ENCODE measurements at places on chromosomes 16 and 17. TPM values are rescaled to one million over a fixed set of nuclear protein-coding genes. Genes with fewer than 3 reads are reported as not detected.
A peak's percentile ranks its signal among the peaks of the same experiment; 100 is the strongest.

STAC2 gene
- not detected for total RNA-seq

SNN gene
- 9.5 TPM for total RNA-seq

DNA sequence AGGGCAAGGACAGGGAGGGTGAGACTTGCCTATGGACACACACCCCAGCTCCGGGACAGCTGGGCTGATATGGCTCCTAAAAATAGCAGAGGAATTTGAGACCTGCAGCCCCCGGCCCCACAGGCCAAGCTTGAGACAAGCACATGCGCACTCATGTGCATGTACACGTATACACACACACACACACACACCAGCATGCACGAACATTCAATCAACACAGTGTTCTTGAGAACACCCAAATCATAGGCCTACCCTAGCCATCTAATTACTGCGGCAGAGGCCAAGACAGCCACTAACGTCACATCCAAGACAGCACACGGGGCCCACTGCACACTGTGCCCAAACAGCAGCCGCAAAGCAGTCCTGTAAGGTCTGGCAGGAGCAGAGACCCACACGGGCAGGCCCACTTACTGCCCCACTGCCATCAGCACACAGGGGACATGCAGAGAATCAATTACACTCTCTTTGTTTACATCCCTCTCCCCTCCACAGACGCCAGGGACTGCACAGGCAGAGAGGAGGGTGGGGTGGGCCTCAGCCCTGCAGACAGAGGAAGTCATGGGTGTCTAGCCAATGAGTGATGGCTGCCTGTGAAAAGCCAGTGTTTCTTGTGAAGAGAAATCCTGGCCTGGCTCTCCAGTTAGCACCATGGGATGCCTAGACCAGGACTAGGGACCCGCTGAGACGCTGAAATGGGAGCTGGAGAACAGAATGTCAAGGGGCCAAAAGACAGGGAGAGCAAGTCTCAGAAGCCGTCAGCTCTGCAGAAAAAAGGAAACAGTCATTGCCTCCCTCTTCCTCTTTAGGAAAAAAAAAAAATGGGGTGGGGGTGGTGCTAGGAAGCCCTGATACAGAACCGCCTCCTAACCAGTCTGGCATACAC lies 39.3 kb downstream of the MYO18A start:
- no peak for DNase-seq

AANAT gene
- not detected for total RNA-seq

GRCh38 chr16:20203272-20203671 lies 124.0 kb downstream of the GP2 start:
- no peak for DNase-seq

DNA sequence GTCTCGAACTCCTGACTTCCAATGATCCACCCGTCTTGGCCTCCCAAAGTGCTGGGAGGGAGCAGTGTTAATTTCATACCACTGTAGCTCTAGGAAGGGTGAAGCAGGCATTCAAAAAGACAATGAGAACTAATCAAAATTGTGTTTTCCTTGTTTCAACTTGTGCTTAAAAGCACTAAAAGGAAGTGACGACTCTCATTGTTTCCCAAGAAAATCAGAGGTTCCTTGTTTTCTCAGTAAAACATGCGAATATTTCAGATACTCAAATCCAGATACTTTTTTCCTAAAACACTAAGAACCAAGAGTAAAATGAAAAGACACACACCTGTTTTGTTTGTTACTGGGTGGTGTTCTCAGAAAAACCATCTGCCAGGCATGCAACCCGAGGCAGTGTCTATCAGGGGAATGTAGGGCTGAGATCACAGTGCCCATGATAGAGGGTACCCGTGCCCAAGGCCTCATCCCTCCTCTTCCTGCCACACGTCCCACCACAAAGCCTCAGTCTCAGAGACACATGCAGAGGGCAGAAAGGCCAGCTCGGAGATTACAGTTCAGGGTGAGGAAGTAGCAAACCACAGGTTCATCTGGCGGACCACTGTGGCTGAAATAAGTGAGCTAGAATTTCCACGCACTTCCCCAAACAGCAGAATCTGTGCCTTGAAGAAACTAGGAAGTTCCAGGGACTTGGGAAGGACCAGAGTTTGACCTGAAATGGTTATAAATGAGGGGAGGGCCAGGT lies 33.7 kb downstream of the GINS3 start:
- peak; percentile 32 for DNase-seq

MYH13 gene
- total RNA-seq = not detected

DNA sequence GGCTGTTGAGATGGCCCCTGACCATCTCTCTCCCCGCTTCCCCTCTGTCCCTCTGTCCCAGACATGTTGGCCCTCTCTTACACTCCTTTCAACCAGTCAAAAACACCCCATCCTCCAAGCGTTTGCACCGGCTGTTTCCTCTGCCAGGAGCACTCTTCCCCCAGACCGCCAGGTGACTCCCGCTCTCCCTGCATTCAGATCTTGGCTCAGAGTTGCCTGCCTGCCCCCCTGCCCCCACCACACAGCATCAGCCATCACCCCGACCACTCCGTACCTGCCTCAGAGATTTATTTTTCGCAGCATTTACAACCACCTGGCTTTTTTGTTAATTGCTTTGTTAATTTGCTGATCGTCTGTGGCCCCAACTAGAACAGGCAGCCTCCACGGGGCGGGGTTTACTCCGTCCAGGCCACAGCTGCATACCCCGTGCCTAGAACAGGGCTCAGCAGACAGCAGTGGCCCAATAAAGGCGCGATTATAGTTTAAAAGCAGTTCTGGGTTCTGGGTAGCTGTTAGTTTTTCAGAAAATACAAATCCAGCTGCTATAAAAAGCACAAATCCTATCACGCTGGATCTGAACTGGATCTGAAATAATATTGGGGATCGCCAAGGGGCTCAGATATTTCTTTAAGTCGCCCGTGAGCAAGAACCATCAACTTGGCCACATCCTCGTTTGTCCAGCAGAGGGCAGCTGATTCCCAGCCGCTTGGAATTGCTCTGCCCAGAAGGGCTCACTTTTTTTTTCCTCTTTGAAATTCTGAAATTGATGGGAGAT lies 173.6 kb downstream of the IRF8 start:
- peak; percentile 42 for DNase-seq

- no peak for DNase-seq
Observed at GRCh38 chr16:11673091-11674000, 5.1 kb downstream of the SNN start.

SDR42E2 gene
- total RNA-seq = not detected
